ENCODE measurements at places on chromosomes 11 and 22.

DNA sequence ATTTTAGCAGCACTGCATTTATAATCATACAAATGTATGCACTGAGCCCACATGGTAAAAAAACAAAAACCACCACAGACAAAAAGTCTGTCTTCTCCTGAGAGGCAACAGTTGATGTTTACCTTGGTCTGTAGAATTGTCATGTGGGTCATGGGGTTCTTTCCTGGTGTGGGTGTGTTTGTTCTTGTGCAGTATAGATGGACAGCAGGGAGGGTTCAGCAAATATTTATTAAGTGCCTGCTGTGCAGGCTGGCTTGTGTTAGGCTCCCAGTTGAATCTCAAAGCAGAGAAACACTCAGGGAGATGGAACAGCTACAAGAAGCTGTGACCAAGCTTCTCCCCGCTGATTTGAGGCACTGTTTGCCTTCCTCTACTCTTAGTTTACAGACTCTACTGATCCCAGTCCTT, 82.2 kb downstream of the PISD start:
- no peak for DNase-seq

DNA sequence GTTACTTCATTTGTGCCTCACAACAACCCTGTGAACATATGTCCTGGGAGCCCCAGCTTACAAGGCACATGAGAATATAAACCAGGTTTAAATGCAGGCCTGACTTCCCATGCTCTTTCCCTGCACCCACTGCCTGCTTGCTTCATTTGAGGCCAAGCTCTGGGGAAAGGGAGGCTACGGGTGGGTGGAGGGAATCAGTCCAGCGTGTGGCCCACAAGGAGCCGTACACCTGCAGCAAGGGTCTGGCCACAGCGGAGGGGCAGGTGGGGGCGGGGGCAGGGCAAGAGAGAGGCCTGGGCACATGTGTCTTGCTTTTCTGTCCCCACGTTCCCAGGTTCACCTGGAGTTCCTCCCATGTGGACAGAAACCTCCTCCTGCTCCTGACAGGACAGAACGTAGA, 26.2 kb downstream of the FAM83F start:
- no peak for DNase-seq

GRCh38 chr11:60869451-60869825, 2.1 kb downstream of the ZP1 start:
- DNase-seq = peak; percentile 45

DNA sequence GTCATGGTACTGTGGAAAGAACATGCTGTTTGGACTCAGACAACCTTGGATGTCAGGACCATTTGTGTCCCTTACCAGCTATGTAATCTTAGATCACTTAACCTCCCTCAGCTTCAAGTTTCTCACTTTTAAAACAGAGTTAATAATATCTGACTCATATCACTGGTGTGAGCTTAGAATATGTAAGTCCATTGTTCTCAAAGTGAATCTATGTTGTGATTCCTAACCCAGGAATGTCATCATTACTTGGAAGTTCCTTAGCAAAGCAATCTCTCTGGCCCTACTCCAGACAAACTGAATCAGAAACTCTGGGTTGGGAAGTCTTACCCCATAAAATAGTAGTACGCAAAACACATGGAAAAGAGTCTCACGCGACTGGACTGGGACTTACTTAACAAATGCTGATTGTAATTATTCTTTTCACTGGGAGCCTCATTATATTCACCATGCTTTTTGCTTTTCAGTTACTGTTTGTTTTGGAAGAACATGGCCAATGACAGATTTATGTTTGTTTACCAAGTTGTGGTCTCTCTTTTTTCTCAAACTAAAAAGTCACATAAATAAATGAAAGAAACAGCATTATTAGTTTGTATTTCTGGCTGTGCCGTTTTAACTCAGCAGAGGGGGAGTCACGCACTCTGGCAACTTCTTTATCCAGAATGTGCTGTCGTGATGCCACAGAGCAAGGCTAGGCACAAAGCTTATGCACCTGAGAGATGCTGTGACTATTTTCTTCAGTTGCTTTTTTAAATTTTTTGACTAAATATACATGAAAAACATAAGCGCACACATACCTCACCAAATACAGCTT, 217.7 kb upstream of the CTSC start:
- no peak for DNase-seq
